Dermis blood vessel endothelial cell (primary cell): ENCODE measurements at places on chromosomes 2 and 18. TPM values are rescaled to one million over a fixed set of nuclear protein-coding genes. Genes with fewer than 3 reads are reported as not detected.

NIF3L1 gene
- 10.9 and 17.5 TPM in 2 replicates for total RNA-seq

LHCGR gene
- total RNA-seq = not detected in 2 replicates

DIPK1C gene
- total RNA-seq = not detected in 2 replicates

LOXHD1 gene
- under 0.01 and 0.05 TPM in 2 replicates for total RNA-seq

BCL11A gene
- under 0.01 and 0.23 TPM in 2 replicates for total RNA-seq

SLC35F5 gene
- 102 and 134 TPM in 2 replicates for total RNA-seq

C2orf76 gene
- total RNA-seq = 12.6 and 14.6 TPM in 2 replicates

FAP gene
- 1.8 and 6.6 TPM in 2 replicates for total RNA-seq

MLPH gene
- 0.28 and 1.0 TPM in 2 replicates for total RNA-seq

INHA gene
- not detected in 2 replicates for total RNA-seq

SEMA4C gene
- total RNA-seq = 39.7 and 40.3 TPM in 2 replicates

G6PC2 gene
- not detected in 2 replicates for total RNA-seq

RGPD3 gene
- total RNA-seq = 0.33 and 0.51 TPM in 2 replicates

KIAA2012 gene
- total RNA-seq = not detected in 2 replicates

NXPH2 gene
- total RNA-seq = not detected in 2 replicates

CD207 gene
- total RNA-seq = not detected in 2 replicates

PXDN gene
- 563 and 762 TPM in 2 replicates for total RNA-seq

RESP18 gene
- total RNA-seq = not detected in 2 replicates
